ENCODE measurements at places on chromosomes 7 and 10.
A peak's percentile ranks its signal among the peaks of the same experiment; 100 is the strongest.

DNA sequence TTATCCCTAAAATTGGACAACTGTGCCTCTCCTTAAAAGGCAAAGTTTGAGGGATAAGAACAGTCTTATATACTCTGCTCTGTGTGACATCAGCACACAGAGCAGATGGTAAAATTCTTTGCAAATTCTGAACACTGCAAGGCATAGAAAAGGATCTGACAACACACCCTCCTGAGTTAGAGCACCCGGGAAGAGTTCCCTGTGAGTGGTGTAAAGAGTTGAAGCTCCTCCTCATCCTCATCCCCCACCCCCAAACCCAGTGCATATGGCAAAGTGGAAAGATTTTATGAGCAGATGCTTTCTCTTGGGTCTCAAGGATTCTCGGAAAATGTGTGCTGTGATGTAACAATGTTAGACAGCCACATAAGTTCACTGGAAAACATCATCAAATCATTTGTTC is 40.0 kb upstream of the DGKI start:
- no peak for DNase-seq

DNA sequence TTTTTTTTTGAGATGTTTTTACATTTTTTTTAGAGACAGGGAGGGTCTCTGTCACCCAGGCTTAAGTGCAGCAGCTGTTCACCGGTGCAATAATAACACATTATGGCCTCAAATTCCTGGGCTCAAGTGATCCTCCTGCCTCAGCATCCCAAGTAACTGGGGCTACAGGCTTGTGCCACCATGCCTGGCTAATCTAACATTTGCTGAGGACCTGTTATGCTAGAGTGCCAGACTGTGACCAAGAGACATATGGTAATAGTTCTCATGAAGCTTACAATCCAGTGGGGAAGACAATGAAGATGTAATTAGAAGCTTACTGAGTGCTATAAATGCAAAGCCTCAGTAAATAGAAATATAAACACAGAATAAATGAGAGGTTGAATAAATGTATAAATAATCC is 17.6 kb upstream of the ORC5 start:
- no peak for DNase-seq

- DNase-seq = no peak
These were observed 14.8 kb downstream of the PLCE1 start for GRCh38 chr10:94008526-94008925.

- DNase-seq = no peak
These were observed 4.0 kb downstream of the SFMBT2 start for GRCh38 chr10:7406712-7407333.

DNA sequence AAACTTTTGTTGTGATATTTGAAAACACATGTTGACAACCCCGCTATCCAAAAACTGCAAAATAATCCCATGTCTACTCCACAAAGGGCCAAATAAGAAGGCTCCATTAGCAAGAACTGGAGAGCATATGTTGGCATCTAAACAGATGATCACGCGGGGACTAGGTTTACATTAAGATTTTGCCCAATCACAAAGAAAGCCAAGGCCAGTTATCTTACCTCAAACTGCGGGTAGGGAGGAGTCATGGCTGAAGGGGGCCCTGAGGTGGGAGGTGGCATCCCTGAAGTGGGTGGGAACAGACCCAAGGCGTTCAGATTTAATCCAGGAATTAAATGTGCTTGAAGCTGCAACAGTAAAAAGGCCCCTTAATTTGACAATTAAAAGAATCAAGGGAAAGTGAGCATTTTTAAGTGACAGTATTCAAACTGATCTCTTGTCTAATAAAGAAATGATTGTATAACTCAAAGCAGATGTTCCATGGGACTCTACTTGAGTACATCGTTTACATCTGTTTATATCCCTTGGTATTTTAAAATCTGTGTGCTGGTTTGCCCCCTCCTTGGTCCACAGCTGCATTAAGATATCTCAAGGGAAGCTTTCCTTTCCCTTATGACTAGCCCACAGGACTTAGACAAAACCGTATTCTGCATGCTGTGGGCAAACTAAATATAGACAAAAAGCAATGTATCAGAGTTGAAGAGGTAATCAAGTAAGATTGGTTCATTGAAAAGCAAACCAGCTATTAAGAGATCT is 42.9 kb downstream of the MALSU1 start:
- peak; percentile 20 for DNase-seq

- no peak for DNase-seq
These were observed 18.3 kb downstream of the GOT1 start for GRCh38 chr10:99412099-99412498.

DNA sequence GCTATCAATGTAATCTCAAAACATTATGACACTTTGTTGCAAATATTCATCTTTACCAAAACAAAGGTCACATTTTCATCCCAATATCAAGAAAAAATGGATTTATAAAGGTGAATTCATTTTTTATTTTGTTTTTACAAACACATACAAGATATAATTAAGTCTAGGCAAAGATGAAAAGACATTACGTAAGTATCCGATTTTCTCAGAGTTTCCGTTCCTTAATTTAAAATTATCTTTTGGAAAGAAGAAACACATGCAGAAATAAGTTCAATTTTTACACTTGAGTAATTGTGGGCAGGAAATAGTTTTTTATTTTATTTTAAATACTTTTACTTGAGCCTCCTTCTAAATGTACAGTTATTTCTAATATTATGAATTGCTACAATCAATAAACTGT is 24.6 kb downstream of the RTKN2 start:
- DNase-seq = no peak

GRCh38 chr10:118723466-118723865 is 31.3 kb downstream of the CACUL1 start:
- DNase-seq = peak; percentile 8

- DNase-seq = no peak
These were observed 83.6 kb upstream of the TMEM72 start for GRCh38 chr10:44827431-44828006.

DNA sequence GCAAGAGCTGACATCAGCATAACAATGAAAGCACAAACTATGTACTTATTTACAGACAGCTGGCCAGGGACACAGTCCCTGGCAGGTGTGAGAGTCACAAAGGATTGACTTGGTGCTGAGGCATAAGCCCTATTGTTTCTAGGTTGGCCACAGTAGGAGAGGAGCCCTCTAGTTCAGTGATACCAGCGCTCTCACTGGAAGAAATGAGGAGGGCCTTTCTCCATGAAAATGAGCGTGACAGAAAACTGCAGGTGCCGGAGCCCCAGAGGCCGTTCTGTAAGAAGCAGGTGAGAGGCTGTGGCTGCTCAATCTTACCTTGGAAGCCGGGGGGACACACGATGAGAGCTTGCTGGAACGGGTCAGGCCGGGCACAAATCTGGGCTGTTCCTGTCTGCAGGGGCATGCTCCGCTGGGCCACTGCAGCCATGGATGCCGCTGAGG is 90.5 kb downstream of the CLEC2L start:
- no peak for DNase-seq
